Activated CD4-positive, alpha-beta T cell treated with anti-CD3 and anti-CD28 coated beads, Interleukin-10, Interleukin-2, amounts not matched to agents 100 ng/mL and 50 ng/mL, durations not matched to agents 16 hours and 8 hours (primary cell): ENCODE measurements at places on chromosomes 3 and 15.

- no peak for DNase-seq
Measured at GRCh38 chr3:107861904-107862303, 228.9 kb downstream of the CD47 start.

DNA sequence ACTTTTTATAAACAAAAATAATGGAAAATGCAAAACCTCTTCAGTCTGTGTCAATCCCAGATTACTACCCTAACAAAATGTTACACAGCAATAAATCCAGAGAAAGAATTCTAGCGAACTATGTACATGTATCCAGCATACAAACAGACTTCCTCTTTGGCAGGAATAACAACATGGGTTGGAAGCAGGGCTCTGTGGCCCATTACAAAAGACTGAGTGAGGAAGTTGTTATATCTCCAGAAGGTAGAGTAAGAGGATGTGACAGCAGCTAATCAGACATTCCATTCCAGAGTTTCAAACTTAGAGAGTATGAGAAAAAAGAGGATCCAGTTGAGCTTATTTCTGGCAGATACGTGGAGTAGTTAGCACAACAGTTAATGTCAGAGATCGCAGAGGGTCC is 294.0 kb upstream of the PLSCR5 start:
- DNase-seq = no peak

- DNase-seq = peak; percentile 87
Measured at GRCh38 chr3:172673210-172673679, 37.6 kb downstream of the NCEH1 start.

DNA sequence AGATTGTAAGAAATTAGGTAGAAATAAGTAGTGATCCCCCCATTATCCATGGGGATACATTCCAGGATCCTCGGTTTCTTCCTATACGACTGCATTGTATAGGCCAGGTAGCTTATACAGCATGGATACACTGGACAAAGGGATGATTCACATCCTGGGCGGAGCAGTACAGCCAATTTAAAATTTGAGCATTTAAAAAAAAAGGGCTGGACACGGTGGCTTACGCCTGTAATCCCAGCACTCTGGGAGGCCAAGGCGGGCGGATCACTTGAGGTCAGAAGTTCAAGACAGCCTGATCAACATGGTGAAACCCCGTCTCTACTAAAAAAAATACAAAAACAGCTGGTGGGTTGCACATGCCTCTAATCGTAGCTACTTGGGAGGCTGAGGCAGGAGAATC is 976 bp upstream of the ARGFX start:
- DNase-seq = no peak

- DNase-seq = no peak
Measured at GRCh38 chr3:45537616-45537969, 57.0 kb upstream of the LIMD1 start.

- DNase-seq = no peak
Measured at GRCh38 chr3:72323773-72324172, 524.5 kb downstream of the SHQ1 start.

- no peak for DNase-seq
Measured at GRCh38 chr15:99442252-99442897, 123.4 kb upstream of the MEF2A start.

GRCh38 chr15:91936182-91936775 is 82.8 kb downstream of the SLCO3A1 start:
- no peak for DNase-seq

- DNase-seq = no peak
Measured at GRCh38 chr15:31560643-31561042, 234.0 kb downstream of the KLF13 start.

GRCh38 chr3:139555249-139555648 is 15.7 kb upstream of the RBP1 start:
- no peak for DNase-seq
